Osteocyte (in vitro differentiated cells): ENCODE measurements at places on chromosomes 1 and 21.

DNA sequence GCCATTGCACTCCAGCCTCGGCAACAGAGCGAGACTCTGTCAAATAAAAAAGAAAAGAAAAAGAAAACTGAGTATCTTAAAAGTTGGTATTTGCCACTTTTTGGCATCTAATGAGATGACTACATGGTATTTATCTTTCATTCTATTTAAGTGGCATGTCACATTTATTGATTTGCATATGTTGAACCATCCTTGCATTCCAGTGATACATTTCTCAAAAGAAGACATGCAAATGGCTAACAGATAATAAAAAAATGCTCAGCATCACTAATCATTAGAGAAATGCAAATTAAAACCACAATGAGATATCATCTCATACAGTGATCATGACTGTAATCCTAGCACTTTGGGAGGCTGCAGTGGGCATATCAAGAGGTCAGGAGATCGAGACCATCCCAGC lies 28.1 kb downstream of the SFPQ start:
- no peak for DNase-seq

- no peak for DNase-seq
Measured at GRCh38 chr1:151007853-151008243, 401 bp upstream of the PRUNE1 start.

GRCh38 chr1:228286505-228287417 lies 78.9 kb downstream of the OBSCN start:
- DNase-seq, result no peak

DNA sequence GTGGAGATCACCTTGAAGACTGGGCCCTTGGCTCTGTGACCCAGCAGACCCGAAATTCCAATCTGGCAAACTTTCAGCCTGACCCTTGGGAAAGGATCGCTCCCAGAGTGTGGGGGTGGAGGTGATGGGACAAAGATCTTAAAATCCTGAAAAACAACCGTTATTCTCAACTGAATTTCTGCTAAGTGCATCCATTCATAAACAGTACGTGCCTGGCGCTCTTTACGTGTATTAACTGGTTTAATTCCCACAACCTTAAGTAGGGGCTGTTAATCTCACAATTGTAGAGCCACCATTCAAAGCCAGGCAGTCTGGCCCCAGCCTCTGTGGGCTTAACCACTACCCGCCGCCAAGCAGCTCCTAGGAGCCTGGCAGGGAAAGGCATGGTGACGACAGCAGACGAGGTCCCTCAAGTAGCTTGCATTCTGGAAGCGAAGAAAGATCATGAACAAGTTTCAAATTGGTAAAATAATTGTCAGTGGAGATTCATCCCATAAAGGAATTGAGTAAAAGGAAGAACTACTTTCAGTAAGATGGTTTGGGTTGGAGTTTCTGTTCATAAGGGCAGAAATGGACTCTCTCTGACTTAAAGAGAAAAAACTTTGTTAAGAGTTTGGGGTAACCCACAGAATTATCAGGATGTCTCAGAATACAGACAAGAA lies 11.4 kb upstream of the RGS16 start:
- DNase-seq, result no peak

DNA sequence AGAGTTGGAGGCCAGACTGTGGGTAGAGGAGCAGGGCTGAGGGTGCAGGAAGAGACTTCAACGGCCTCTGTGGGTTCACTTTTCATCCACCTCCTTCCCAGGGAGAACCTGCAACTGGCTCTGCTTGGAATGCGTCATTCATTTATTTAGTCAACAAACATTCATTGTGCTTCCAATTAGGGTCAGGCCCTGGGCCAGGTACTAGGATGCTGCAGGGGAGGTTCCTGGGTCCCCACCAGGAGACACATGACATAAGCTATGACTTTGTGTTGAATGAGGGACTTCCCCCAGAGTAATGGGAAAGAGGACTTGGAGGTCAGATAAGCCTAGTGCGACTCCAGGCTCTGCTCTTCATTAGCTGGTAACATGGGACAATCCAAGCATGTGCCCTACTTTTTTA lies 46.3 kb upstream of the RPL11 start:
- no peak for DNase-seq

DNA sequence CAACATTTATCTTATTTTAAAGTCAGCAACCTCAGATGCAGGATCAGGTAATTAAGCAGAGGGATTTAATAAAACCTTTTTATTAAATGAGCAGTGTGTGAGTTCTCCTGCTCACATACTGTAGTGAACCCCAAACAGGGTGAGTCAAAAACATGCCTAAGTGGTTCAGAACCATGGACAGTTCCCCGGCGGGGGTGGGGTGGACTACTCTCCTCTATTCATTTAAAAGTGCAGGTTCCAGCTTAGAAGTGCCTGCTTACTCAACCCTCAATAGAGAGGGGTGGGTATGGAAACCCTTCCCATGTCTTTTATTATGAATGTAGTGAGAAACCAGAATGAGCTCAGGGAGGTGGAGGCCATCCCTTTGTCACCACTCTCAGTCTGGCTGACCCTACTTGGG lies 397.9 kb downstream of the HHAT start:
- no peak for DNase-seq

DNA sequence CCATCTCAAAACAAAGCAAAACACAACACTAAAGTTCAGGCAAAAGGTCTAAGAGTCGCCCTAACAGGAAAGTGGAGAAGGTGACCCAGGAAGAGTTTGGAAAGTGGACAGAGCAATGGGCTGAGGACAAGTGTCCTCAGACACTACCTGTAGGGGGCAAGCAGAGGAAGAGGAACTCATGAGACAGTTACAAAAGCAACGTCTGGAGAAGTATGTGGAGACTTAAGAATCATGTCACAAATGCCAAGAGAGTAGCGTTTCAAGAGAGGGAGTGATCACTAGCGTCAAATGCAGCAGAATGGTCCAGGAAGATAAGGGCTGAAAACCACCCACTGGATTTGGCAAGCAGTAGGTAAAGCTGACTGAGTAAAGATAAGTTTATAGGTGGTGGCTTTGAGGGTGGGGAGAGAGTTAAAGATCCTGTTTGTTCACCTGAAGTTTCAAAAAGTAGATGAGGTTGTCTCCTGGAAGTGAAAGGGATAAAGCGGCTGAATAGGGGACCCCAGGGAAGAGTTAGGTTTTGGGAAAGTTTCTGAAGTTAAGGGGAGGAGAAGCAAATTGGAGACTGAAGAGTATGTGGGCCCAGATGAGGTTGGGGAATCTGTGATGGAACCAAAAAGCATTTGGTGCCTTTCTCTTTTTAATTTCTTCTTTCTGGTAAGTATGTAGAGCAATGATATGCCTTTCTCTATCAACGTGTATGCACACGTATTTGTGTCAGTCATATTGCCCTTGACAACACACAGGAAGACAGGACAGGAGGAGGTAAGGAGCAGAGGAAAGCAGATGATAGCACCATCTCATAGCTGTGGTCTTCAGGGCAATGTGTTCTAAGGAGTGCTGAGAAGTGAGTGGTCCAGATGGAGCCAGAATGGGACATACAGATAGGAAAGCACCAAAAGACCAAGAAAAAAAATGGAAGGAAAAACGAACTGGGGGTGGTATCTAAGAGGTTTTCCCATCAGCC lies 3.1 kb downstream of the BSDC1 start:
- no peak for DNase-seq

GRCh38 chr1:198669023-198669698 lies 30.3 kb downstream of the PTPRC start:
- DNase-seq, result no peak

DNA sequence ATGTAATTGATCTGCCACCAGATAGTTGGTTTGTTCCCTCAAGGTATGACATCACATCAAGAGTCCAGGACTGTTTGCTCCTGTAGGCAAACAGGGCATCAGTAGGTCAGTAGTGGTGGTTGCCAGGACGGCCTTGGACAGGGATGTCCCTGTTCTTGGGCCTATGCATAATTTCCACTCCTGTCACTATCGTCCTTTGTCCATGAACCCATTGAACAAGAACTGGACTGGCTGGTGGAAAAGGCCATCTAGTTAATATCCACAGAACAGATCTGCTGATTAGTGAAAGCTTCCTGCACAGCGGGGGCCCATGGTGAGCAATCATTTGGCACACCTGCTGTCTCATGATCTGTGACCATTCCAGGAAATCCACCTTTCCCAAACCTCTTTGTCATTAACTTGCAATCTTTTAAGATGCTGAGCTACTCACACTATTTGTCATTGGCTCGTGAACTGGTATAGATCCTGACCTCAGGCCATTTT lies 12.4 kb upstream of the BSDC1 start:
- DNase-seq, result no peak

GRCh38 chr1:15727021-15727420 lies 9.0 kb upstream of the SLC25A34 start:
- DNase-seq, result no peak

DNA sequence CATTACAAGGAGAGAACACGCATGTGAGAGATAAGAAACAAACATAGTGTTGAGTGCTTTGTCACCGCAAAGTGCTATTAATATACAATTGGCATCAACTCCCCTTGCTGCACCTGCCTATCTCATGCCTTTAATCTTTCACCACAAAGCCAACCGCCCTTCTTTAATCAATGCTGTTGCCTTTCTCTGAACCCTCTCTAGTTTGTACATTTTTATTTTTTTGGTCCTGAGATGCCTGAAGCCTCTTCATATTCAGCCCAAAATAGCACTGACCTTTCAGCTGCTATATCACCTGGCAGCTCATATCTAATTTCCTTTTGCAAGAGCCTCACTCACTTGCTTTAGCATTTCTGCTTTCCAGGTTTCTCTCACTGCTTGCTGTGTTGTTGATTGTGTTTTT lies 504.7 kb downstream of the NUF2 start:
- DNase-seq, result no peak

DNA sequence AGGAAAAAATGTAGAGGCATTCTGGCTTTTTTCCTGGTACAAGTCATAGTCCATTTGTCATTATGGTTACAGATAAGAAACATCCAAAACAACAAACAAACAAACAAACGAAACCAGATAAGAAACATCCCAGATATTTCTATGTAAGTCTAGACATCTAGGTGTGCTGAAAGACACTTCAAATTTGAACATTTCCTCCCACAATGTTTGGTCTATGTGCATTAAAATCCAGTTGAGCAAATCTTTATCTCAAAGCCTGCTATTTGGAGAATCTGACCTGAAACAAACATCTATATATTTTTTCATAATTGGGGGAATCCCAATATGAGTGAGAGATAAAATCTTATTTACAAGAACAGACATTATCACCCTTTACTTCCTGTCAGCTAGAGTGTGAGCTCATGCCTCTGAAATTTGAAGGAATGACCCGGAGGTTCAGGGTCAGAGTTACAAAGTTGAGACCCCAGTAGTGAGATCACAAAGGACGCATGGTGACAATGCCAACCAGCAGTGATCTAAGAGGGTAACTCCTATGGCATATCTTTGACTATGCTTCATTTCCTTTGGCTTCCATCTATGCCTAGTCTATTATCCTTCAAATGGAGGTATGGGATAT lies 182.9 kb upstream of the ATP1B1 start:
- DNase-seq, result no peak

GRCh38 chr1:33723251-33723650 lies 140.6 kb upstream of the HMGB4 start:
- peak; percentile 25 for DNase-seq

DNA sequence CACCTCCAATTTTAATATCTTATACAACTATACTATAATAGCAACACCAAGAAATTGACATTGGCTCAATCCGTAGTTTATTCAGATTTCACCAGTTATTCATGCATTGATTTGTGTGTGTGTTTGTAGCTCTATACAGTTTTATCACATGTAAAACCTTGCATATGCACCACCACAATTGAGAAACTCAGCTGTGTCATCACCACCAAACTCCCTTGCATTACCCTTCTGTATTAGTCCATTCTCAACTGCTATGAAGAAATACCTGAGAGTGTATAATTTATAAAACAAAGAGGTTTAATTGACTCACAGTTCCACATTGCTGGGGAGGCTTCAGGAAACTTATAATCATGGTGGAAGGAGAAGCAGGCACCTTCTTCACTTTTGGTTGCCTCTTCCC lies 162.1 kb downstream of the PATJ start:
- no peak for DNase-seq

DNA sequence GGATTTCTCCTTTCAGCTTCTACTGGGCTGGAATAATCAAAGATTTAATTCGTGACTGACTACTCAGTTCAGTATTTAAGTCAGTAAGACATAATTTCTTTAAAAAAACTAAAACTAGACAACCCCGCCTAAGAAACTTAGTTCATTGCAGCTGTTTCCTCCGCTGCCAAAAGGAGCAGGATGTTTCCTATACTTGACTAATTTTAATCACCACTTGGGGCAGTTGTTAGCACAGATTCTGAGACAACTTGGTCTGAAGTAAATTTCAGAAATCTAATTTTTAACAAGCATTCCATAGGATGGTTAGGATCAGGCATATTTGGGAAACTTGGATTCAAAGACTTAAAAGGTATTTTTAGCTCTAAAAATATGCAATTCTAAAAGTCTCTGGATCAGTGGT lies 34.0 kb downstream of the EPRS1 start:
- DNase-seq, result no peak

- no peak for DNase-seq
Measured at GRCh38 chr1:6154525-6155319, 25.4 kb downstream of the CHD5 start.

GRCh38 chr1:232484856-232485255 lies 145.1 kb downstream of the SIPA1L2 start:
- no peak for DNase-seq

- no peak for DNase-seq
Measured at GRCh38 chr1:157641177-157641576, 43.3 kb upstream of the FCRL4 start.

DNA sequence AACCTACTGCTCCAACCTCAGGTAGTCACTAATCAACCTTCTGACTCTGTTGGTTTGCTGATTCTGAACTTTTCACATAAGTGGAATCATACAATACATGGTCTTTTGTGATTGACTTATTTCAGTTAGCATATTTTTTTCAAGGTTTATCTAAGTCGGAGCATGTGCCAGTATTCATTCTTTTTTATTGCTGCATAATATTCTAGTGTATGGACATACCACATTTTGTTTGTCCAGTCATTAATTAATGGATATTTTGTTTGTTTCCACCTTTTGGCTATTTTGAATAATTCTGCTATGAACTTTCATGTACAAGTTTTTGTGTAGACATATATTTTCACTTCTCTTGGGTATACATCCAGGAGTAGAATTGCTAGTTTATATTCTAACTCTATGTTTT lies 53.0 kb upstream of the LRRN2 start:
- DNase-seq, result no peak

DNA sequence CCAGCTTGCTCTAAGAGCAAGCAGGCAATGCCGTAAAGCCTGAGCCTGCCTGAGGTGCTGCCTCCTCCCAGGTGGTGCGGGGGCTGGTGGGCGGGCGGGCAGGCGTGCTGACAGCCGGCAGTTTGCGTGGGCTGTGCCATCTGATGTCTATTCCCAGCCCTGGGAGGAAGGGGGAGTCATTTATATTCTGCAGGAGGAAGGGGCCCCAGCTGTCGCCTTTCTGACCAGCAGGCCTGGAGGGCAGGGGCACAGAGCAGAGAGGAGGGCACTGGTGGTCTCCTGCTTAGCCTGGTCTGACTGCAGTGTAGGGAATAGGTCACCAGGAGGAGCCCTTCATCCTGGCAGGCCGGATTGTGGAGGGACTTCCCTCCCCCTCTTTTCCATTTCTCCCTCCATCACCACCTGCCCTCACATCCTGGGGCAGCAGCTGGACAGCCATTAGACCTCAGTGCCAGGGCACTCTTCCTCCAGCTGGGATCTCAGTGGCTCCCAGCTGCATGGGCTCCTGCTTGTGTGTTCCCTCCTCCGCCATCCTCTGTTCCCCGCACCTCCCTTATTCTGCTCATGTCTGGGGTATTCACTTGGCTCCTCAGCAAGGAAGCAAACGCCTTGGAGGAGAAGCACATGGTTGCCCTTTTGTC lies 4.4 kb downstream of the CYB561D1 start:
- DNase-seq, result no peak
